Lung microvascular endothelial cell (primary cell): ENCODE measurements at places on chromosomes 3 and 15. TPM values are rescaled to one million over a fixed set of nuclear protein-coding genes. Genes with fewer than 3 reads are reported as not detected.

The TGM4 gene
- total RNA-seq, result under 0.01 TPM in 1 of 2 replicates, not detected in the other

- DNase-seq, result peak; percentile 53
These were observed at the start of gene RHCG for GRCh38 chr15:89496155-89497098. TSS of gene RHCG (minus strand) at chr15:89496583. CDS start at chr15:89496544, 39 bp downstream.

- DNase-seq, result peak; percentile 89
These were observed 18.6 kb downstream of the MESP2 start for GRCh38 chr15:89794627-89795241.

GRCh38 chr3:152267831-152268554 lies 736 bp upstream of the MBNL1 start:
- no peak for DNase-seq

- no peak for DNase-seq
These were observed 59.0 kb upstream of the ACKR4 start for GRCh38 chr3:132538072-132538471.
